Activated naive CD4-positive, alpha-beta T cell (primary cell): ENCODE measurements at places on chromosomes 7 and 10.

DNA sequence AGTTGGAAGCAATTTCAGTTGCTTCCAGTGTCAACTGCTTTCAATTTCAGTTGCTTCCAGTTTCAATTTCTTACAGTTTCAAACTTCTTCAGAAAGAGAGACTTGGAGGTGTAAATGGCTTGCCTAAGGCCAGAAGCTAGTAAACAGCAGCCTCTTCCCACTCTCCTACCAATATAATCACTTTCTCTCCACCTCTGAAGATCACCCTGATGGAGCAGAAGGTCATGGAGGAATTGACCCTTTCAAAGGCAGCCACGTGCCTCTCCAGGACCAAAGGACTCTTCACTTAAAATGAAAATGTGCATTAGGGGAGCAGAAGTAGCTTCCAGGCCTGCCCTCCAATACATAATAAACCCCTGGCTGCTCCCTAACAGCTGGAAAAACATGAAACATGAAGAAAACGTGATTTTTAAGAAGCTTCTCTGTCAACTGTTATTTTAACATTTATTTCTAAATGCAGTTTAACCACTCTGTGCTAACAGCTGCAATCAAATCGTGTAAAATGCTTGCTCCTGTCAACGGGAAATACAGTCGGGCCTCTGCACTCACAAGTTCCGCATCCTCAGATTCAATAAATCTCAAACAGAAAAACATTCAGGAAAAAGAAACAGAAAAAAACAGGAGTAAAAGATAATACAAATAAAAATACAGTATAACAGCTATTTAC lies 1020.6 kb downstream of the XPNPEP1 start:
- no peak for DNase-seq

GRCh38 chr10:44297963-44298362 lies 86.9 kb downstream of the CXCL12 start:
- DNase-seq, result no peak

- DNase-seq, result no peak
Measured at GRCh38 chr10:122293961-122294380, 22.9 kb downstream of the BTBD16 start.

- no peak for DNase-seq
Measured at GRCh38 chr7:42181566-42181965, 55.4 kb downstream of the GLI3 start.

DNA sequence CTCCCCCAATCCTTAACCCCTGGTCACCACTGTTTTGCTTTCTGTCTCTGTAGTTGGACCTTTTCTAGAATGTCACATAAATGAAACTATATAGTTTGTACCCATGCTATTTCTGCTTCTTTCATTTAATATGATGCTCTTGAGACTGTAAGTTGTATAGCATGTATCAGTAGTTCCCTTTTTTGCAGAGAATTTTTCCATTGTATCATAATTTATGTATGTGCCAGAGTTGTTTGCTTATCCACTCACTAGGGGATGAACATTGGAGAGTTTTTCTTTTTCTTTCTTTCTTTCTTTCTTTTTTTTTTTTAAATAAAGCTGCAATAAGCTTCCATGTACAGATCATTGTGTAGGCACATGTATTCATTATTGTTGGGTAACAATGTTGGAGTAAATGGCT lies 544.8 kb downstream of the CNTNAP2 start:
- DNase-seq, result no peak
